SJCRH30 (cell line): ENCODE measurements at places on chromosomes 11 and 22.
A peak's percentile ranks its signal among the peaks of the same experiment; 100 is the strongest.

DNA sequence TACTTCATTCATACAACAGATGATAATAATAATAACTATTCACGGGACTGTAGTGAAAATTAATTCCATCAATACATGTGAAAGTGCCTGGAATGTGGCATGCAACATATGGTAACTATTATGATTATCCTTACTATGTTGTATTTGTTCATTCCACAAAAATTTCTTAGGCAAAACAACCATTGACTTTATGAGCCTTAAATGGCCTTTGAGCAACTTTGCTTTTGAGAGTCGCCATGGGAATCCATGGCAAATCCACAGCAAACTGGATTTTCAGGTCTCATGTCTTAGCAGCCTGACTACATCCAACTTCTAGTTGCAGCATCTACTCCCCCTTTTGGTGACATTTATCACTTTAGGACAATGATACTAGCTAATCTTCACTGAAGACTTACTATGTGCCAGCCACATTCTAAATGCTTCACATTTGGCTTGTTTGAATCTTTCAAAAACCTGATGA lies 56.8 kb downstream of the SLC1A2 start:
- DNase-seq: no peak

GRCh38 chr11:3368199-3368598 lies 10.7 kb downstream of the ZNF195 start:
- DNase-seq: no peak

- DNase-seq: no peak
These were observed 8.0 kb downstream of the POU2AF1 start for GRCh38 chr11:111370902-111371578.

- DNase-seq: no peak
These were observed 14.5 kb upstream of the GAB2 start for GRCh38 chr11:78432058-78432515.

- no peak for DNase-seq
These were observed 21.1 kb downstream of the LRRC10B start for GRCh38 chr11:61529537-61530225.

DNA sequence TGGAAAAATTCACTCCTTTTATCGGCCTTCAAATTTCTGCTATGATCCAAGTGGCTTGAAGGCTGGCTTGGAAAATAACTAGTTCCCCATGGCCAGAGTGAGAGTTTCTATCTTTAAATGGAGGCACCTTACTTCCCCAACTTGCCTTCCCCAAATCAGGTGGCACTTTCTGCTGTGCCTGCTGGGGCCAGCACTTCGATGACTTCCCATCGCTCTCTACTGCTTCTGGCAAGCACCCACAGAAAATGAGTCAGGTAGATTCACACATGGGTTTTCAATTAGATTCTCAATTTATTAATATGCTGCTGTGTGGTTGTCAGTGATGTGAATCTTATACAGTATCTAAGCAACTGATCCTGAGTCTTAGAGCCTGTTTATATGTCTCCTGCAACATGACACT lies 398.8 kb upstream of the RAG2 start:
- no peak for DNase-seq

DNA sequence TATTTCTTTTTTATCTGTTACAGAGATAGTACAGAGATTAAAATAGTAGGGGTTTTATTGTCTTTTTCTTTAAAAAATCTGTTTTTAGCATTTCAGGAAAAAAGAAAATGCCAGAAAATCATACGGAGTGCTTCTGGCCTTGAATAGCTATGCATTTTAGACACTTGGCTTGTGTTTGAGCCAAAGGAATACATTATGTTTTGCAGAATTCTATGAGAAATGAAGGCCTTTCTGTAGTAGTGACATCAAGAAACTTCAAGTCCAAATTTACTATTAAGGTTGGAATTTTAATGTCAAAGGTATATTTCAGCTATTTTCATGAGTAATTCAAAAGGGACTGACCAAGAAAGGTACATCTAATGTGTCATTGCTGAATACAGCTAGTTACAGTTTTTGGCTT lies 56.3 kb upstream of the DDI1 start:
- DNase-seq: no peak

DNA sequence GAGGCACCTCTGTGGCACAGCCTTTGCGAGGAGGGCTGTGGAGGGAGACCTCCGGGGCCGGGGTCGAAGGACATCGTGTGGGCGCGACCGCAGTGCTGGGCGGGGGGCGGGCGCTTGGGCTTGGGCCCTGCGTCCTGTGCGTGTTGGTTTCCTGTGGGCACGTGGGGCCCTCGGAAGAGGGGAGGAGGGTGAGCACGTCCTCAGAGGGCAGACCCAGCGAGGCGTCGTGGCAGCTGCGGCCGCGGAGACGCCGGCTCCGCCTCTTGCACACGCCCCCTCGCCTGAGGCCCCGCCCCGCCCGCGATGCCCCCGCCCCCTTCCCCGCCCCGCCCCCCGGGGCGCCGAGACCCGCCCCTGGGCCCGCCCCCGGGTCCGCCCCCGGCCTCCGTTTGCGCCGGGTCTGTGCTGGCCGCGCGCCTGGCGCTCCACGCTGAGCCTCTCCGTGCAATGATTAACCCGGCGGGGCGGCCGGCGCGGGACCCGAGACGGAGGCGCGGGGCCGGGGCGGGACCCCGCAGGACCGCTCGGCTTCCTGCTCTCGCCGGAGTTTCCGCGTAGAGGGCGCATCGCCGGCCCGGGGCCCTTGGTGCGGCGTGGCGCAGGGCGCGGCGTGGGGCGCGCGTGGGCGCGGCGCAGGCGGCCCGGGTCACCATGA lies at the start of gene PRR5:
PRR5 (plus strand) TSS at position 381 of the 655 bp plus-strand sequence; CDS start at position 652, 271 bp downstream.
- DNase-seq: peak; percentile 91

- DNase-seq: peak; percentile 37
These were observed 8.8 kb downstream of the H19 start for GRCh38 chr11:1988667-1989317.

GRCh38 chr11:61800331-61801281 lies 7.9 kb downstream of the FEN1 start:
- DNase-seq: no peak

DNA sequence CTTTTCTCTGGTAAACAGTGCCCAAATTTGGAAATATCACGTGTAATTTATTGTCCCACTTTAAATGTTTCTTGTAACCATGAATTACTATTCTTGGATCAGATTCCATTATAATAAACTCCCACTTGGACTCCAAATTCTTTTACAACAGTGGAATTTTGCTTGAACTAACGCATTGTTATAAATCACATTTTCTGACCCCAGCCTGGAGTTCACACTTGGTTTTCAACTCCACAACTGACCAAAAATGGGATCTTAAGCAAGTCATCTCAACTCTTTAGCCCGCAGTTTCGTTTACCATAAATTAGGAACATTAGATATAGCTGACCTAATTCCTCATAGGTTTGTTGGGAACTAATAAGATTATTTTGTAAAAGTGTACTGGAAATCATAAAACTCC lies 336.8 kb upstream of the NCAM1 start:
- DNase-seq: no peak

DNA sequence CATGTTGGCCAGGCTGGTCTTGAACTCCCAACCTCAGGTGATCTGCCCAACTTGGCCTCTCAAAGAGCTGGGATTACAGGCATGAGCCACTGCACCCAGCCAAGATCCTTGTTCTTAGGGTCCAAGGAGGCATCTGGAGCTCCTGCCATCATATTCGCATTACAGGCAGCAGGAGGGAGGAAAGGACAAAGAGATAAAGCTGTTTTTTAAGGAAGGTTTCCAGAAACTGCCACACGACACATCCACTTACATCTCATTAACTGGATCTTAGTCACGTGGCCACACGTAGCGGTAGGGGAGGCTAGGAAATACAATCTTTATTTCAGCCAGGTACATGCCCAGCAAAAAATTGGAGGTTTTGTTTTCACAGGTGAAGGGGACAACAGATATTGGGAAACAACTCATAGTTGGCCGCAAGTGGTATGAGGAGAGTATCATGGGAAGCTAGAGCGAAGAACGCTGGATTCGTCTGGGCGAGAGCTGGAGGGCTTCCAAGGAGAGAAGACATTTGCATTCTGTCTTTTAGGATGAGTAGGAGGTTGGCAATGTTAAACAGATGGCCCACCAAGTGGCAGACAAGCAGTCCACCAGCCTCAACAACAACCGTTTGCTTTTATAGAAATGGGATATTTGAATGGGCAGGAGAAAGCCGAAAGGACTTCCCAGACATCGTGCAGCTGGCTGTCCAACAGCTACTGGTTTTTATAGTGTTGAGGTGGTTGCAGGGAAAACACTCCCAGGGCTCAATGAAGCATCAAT lies 39.2 kb upstream of the DMC1 start:
- DNase-seq: no peak

DNA sequence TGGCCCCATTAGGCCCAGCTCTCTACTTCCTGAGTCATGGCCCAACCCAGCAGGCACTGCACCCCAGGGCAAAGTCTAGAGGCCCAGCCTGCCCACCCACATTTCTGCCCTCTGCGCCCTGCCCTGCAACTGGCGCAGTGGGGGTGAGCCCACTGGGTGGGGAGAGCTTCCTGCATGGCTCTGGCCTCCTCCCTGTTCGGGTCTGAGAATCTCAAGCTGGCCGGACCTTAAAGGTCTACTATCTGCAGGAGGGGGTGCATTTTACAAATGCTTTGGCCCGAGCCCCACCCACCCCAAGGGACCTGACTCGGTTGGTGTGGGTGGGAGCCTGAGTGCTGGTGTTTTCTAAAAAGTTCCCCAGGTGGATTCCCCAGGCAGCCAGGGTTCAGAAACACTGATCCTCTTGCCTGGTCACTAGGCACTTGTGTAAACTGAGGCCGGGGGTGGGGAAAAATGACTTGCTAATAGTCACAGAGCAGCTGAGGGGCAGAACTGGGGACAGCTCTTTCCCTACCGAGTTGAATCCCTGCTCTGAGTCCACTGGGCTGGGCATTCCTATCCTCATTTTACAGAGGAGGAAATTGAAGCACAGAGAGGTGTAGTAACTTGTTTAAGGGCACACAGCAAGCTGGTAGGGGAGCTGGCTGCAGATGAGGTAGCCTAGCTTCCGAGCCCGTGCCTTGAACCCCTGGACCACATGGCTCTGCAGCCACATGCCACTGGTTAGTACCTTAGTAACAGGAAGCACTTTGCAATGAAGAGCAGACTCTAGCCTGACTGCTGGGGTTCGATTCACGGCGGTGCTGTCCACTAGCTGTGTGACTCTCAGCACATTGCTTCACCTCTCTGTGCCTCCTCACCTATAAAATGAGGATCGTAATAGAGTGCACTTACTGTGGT lies 36.3 kb downstream of the CD82 start:
- DNase-seq: peak; percentile 90

DNA sequence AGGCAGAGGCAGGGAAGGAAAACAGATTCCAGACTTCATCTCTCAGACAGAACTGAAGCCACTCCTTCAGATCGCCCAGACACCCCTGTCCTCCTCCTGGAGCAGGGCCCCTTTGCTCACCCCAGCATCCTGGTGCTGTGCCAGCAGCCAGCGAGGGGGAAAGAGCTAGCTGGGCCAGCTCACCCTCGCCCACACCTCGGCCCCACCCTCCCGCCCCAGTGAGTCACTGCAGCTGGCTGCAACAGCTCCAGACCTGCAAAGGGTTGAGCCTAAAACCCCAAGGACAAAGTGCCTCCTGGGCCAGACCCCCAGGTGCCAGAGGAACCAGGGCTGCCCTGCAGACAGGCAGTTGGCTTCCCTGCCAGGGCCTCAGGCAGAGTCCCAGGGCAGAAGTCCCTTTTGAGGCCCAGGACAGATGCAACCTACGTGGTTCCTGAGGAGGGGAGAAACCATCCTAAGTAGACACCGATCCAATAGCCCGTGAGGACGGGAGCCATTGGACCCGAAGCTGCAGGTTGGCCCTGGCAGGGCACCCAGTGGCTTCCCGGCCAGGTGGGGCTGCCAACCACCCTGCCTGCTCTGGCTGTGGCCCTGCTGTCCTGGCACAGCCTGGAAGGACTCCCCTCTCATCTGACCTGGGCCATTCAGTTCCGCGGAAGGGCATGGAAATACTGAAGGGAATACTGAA lies 7.2 kb downstream of the AHNAK start:
- DNase-seq: peak; percentile 68

GRCh38 chr11:96172604-96173003 lies 170.4 kb downstream of the MAML2 start:
- DNase-seq: no peak

GRCh38 chr11:114401311-114401710 lies 845 bp downstream of the RBM7 start:
- DNase-seq: no peak

GRCh38 chr22:50714150-50714549 lies 23.9 kb upstream of the ACR start:
- DNase-seq: no peak

- peak; percentile 62 for DNase-seq
These were observed 98.4 kb downstream of the VPREB1 start for GRCh38 chr22:22342697-22343580.

GRCh38 chr11:75160220-75160757 lies 9.4 kb downstream of the SLCO2B1 start:
- DNase-seq: no peak

DNA sequence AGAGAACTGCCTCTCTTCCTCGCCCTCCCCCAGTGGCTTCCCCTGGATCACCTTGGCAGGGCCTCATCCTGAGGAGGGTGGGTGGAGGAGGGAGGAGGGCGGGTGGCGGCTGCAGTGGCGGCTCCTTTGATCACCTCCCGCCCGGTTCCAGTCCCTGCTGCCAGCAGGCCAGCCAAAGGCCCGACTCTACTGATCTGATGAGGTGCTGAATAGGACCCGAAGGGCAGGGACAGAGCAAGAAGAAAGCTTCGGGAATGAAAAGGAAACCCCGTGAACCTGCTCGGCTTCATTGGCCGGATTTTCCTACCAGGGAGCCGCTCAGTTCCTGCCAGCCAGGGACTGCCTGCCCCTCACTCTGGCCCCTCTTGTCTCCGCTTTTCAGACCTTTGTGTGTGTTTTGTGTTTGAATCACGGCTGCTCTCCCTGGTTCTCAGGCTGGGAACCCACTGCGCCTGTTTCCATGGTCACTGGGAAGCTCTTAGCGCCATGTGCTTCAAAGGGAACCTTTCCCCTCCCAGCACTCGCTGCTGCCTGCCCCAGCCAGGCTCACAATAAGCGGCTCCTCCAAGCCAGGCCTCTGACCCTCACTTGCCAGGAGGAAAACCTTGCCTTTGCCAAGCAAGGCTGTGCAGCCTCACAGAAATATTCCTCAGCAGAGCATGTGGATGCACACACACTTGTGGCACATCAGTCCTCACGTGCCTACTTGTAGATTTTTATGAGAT lies 56.8 kb downstream of the C22orf31 start:
- DNase-seq: no peak

DNA sequence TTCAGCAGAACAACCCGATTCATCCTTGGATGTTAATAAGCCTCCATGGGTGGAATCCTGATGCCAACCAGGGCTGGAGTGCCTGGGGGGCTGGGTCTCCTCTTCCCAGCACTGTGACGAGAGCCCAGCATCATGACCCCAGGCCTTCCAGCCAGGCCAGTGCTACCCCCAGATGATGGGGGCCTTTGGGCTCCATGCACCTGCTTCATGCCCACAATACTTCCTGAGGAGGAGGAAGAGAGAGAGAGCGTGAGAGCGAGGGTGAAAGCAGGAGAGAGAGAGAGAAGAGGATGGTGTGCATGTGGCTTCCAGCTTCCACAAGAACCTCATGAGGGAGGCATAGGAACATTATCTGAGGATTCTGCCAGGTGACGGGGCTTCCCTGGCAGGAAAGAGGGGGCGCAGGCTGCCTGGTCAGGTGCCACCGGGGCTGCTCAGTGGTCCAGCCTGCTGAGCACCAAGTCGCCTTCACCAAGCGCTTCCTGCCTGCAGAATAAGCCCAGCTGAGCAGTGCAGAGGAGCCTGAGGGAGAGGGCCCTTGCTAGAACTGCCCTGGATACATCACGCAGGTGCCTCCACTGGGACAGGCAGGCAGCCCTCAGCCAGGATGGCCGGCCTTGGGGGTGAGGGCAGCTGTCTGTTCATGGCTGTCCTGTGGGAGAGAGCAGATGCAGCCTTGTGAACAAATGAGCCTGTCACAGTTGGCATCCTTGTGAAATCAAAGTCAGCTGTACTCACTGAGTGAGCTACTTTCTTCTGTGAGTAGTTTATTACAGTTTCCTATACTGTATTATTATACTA lies 243.3 kb upstream of the B3GAT1 start:
- no peak for DNase-seq
